Stimulated activated CD4-positive, alpha-beta T cell treated with anti-CD3 and anti-CD28 coated beads, Interleukin-15, amount 100 ng/mL, for 48 hours (primary cell): ENCODE measurements at places on chromosomes 2 and 18.

GRCh38 chr2:232146294-232146693 is 184.8 kb downstream of the DIS3L2 start:
- no peak for DNase-seq

DNA sequence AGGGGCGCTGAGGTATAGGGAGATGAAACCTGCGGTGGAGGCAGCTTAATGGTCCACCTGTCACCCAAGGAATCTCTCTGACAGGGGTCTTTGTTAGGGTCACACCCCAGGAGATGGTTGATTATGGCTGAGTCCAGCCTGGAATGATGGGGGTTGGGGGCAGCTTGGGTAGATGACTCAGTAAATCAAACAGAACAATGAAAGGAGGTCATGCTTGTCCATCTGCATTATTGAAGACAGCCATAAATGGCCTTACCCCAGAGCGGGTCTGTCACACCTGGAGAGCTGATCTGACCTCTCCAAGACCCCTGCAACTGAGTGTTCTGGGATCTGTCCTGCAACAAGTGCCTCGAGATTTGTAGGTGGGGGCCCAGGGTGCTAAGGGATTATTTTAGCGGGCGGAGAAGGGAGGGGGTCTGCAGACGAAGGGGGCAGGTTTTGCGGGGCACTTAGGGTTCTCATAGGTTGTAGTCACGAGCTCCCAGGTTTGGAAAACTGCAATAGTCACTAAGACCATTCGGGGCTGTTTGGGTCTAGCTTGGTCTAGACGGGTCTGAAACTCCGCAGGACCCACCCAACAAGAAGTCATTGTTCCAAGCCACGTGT is 771 bp upstream of the IGFBP2 start:
- no peak for DNase-seq

- DNase-seq: no peak
Measured at GRCh38 chr2:130387071-130387400, 31.2 kb downstream of the PTPN18 start.

DNA sequence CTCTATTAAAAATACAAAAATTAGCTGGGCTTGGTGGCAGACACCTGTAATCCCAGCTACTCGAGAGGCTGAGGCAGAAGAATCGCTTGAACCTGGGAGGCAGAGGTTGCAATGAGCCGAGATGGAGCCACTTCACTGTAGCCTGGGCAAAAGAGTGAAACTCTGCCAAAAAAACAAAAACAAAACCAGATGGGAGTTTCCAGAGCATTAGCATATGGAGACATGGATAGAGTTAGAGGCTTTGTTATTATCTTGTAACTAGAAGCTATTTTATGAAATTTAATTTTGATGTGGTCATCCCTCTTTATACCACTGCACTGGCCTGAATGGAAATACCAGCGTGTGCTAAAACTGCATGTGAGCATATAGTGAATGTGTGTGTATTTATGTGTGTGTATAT is 58.9 kb downstream of the TRAPPC8 start:
- no peak for DNase-seq

DNA sequence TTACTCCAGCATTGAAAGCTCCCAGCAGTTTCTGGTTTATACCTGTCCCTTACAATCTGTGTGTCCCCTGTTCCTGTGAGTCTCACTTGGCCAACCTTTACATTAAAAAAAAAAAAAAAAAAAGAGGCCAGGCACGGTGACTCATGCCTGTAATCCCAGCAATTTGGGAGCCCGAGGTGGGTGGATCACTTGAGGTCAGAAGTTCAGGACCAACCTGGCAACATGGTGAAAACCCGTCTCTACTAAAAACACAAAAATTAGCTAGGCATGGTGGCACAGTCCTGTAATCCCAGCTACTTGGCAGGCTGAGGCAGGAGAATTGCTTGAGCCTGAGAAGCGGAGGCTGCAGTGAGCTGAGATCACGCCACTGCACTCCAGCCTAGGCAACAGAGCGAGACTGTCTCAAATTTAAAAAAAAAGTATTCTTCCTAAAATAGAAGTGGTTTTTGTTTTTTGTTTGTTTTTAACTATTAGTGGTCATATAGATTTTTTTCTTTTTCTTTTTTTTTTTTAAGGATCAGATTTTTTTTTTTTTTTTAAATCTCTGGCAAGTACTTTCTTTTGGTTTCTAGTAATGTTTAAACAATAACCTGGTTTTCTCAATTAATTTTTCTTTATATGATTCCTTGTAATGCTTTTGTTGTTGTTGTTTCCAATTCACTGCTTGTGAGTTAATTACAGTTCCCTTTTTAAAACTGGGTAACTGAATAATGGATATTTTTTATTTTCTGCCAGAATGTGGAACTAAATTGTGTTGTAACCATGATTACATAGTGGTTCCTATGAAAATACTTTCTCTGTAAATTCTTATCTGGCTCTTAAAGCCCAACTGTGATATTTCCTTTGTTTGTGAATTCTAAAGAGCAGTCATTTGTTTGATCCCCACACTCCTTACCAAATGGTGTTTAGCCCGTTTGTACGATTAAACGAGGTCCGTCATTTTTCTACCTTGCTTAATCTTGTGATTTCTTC is 116.8 kb downstream of the CTAGE1 start:
- no peak for DNase-seq

DNA sequence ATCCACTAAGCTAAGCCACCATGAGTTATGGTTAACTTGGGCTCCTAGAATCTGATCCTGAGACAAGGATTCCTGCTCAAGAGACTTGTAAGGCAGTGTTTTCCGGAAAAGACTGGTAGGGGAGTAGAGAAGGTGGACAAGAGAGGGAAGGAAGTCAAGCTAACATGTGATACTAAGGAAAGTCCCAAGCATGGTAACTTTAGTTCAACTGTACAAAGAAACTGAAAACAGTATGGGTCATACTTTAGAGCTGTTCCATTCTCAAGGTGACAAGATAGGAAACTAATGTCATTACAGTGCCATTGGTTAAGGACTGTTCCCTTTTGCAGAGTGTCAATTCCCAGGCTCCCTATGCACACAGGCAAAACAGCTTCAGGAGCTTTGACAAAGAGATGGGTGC is 5.8 kb downstream of the MYO5B start:
- DNase-seq: no peak

DNA sequence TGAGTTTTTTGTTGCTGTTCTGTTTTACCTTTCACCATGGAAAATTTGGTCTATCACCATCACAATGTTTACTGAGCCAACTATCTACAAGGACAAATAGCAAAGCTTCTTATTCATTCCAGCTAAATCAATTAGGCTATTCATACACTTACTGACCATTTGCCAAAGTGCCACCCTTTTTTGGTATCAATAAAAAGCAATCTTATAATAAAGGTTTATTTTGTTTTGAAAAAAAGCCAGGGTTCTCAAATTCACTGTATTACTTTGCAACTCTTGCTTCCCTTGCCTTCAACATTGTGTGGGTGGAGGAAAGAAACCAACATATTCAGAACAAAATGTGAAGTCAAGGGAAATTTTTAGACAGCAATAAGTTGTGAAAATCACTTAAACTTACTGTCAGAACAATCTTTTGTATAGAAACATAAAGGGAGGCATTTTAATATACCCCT is 15.3 kb downstream of the PELI1 start:
- DNase-seq: no peak

DNA sequence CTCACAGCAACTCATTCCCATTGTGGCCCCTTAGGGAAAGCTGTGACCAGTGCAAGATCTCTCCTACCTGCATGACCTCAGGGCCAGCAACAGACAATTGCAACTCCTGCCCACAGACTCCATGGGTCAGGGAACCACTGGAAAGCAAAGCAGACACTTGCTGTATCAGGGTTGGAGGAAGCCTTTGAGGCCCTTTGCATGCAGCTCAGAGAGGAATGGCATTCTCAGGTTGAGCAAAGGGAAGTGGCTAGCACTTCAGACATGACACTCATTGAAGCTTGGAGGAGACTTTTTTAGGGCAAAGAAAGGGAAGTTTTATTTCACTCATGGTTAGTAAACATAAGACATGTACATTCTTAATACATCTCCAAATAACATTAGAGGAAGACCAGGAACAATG is 22.1 kb downstream of the IL1F10 start:
- no peak for DNase-seq

GRCh38 chr2:227031379-227031778 is 132.6 kb downstream of the COL4A4 start:
- DNase-seq: no peak

- DNase-seq: no peak
Measured at GRCh38 chr2:82330155-82330554, 2025.6 kb upstream of the LRRTM1 start.

DNA sequence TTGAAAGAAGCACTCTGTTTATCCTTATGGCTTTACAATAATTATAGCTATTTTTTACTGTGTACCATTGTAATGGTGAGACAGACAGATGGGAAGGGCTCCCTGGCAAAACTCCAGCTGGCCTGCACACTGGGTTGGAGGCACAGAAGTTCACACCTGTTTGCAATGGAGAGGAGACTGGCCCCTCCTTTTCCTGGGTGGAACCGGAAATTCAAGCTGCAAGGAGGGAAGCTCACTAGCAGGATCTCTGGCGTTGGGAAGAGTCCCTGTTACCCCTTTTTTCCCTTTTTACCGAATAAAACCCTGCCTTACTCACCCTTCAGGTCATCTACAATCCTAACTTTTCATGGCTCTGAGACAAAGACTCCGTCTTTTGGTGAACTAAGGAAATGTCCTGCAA is 100.3 kb upstream of the TFPI start:
- DNase-seq: no peak

GRCh38 chr2:119435081-119435952 is 3.7 kb downstream of the TMEM37 start:
- no peak for DNase-seq

DNA sequence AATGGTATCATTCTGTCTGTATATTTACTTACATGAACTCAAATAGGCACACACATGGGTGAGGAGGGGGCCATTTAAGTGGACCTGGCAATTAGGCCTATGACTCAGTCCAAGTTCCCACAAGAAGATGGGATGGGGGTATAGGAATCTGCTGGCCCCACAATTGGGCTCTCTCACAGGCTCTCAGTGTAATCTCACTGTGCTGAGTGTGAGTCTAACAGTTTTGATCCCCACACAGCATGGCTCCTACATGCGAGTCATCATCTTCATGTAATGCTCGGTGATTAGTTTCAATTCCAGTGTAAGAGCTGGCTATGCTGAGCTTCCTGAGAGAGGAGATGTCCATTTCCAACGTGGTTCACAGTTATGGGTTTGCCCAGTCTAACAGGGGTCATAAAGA is 114.0 kb downstream of the GATA6 start:
- DNase-seq: no peak

GRCh38 chr2:48092846-48093803 is 186.8 kb upstream of the FBXO11 start:
- DNase-seq: no peak

DNA sequence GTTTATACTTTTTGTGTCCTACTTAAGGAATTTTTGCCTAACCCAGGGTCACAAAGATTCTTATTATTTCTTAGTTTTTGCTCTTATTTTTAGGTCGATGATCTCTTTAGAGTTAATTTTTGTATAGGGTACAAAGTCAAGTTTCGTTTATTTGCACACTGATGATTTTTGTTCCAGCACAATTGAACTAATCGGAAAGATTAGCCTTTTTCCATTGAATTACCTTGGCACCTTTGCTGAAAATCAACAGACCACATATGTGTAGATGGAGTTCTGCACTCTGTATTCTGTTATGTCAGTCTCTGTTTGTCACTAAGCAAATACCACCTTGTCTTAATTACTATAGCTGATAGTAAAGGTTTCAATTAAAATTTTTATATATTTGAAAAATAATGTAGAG is 18.7 kb downstream of the EML4 start:
- no peak for DNase-seq

DNA sequence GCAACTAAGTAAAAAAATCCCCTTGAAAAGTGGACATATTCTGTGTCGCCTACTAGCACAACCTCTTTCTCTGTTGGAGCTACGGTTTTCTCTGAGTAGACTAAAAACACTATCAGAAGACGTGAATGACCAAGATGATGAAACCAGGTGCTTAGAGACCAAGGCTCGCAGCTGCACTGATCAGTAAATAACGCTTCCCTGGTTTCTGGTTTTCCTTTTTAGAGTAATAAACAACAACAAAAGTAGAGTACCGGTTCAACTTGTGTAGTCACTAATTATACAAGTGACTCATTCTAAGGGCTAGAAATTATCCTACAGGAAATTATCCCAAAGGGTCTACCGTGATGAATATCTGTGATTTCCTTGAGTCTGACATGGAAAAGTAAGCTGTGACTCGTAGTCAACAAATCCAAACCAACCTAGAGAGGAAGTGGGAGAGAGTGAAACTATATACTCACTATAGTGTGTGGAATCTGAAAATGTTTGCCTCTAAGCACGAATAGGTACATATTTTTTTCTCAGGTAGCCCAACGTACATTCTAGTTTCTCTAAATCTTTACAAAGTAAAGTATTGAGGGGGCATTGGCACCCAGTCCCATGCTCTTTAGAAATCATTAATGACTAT is 17.8 kb downstream of the RASGRP3 start:
- DNase-seq: no peak

DNA sequence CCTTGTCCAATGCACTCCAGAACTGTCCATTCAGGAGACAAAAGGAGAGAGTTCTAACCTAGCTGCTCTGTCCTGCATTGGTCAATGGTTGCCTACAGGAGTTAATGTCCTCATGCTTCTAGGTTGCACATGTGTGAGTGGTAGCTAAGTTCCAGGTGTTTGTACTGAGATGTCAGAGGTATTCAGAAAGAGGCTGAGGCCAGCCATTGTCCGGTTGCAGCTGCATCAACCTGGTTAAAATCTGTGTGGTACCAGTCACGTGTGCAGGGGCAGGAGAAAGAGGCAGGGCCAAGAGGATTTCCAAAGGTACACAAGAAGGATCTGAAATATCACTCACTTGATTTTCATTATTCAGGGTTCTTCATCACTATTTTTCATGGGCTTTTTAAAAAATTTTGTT is 70.8 kb downstream of the DTNA start:
- no peak for DNase-seq

GRCh38 chr18:46429130-46429529 is 227.9 kb downstream of the LOXHD1 start:
- DNase-seq: no peak

- no peak for DNase-seq
Measured at GRCh38 chr2:27705851-27706622, 42.3 kb downstream of the SLC4A1AP start.

- DNase-seq: peak; percentile 17
Measured at GRCh38 chr2:170324640-170325046, 146.7 kb downstream of the MYO3B start.

DNA sequence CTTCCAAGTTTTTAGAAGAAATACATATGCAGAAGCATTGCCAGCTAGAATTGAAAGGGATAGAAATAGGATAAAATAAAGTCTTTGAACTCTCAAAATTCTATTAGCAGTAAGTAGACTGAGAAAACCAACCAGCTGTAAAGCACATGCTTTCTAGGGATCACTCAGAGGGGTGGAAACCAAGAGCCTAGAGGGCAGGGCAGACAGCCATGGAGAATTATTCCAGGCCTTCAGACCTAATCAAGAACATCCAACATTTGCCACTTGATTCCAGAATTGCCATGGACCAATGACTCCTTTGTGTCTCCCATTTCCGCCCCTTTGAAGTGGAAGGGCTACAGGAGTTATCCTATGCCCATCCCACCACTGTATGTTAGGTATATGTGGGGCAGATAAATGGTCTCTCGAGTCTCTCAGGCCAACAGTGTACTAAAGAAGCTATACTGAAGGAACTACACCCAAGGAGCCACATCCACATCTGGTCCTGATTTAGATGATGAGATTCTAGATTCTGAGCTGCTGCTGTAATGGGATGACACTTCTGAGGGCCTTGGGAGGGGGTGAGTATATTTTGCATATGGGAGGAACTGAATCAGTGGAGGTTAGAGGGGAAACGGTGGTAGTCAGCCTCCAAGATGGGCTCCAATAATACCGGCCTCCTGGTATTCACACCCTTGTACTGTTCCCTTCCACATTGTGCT is 4.0 kb downstream of the FARSB start:
- DNase-seq: no peak
